ENCODE measurements at places on chromosomes 5 and 9. TPM values are rescaled to one million over a fixed set of nuclear protein-coding genes. Genes with fewer than 3 reads are reported as not detected.

FABP6 gene
- polyA plus RNA-seq = 4.4 TPM

IGFBPL1 gene
- polyA plus RNA-seq = 2.3 TPM

LCN2 gene
- polyA plus RNA-seq = 1.4 TPM

RNF180 gene
- polyA plus RNA-seq = 7.0 TPM

LRRC19 gene
- 0.60 TPM for polyA plus RNA-seq

CDKN2A gene
- polyA plus RNA-seq = not detected

RELL2 gene
- polyA plus RNA-seq = 0.16 TPM

CEL gene
- polyA plus RNA-seq = 1.8 TPM

All from right lung (tissue), 10 donors.